ENCODE measurements at places on chromosomes 7 and 10.

- DNase-seq, result no peak
These were observed 25.8 kb downstream of the SCIN start for GRCh38 chr7:12596225-12596790.

DNA sequence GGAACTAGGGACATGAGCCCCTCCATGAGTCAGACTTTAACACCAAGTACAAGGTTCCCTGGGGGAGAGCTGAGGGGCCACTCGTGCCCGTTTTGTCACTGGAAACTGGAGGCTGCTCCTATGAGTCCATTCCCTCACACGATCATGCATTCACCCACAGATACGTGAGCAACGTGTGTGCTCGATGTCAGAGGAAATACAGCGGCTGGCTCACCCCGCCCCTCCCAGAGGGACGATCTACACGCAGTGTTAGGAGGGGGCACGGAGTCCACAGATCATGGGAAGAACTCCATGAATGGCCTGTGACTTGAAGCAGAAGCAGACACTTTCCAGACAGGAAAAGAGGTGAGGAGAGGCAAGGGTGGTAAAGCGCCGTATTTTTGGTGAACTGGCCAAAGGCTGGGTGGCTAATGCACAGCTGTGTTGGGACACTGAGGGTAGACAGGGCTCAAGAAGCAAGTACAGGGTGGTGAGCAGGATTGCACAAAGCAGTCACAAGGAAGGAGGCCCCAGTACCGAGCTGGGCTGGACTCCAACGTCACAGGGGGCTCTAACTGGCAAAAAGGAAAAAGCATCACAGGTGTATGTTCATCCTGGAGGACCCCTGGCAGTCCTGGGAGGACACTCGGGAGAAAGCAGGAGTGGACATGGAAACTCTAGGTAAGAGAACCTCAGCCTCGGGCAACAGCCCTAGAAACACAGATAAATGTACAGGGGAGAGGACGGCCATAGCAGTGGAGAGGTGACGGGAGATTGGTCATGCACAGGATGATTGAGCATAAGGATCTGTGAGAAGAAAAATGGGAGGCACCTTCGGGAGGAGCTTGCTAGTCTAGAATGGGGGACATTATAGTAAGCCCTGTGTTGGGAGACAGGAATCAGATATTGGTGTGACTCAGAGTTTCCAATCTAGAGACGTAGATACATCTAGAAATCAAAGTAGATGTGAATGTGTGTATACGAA lies 41.2 kb downstream of the TNS3 start:
- no peak for DNase-seq

DNA sequence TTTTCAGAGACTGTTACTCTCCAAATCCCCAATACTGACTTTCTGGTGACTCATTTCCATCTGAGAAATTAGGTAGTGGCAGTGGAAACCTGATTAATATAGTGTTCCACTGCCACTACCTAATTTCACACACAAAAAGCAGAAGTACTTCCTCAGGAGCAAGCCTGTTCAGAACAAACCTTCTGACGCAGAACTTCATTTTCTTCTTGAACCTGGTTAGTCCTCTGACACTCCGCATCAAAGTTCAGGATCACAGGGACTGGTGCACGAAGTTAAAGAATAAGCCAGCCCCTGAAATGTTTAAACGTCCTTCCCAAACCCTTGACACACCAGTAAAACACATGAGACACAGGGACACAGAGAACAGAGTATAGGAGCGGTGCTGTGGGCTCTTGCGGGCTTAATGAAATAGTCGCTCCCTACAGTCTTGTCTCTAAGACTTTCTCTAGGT lies 4.4 kb downstream of the WDR91 start:
- no peak for DNase-seq

DNA sequence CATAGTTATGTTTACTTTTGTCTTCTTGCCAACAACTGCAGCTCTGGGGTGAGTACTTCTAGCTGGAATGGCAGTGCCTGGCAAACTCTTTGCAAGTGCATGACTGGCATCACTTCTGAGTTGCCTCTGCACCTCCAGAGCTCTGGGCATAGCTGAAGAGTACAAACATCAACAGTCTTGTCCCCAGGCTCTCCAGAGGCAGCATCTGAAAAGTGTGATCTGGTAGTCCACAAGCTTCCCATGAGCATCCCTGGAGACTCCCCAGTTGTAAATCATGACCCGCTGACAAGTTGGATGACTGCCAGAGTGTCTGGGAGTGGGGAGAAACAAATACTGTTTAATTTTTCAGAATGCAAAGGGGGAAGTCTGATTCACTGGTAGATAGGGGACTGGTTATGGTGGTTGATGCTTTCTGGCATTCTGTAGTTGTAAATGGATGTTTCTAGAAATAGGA lies 138.9 kb upstream of the CDK13 start:
- DNase-seq, result no peak

- DNase-seq, result no peak
These were observed 129.4 kb downstream of the AASS start for GRCh38 chr7:122014697-122015096.

DNA sequence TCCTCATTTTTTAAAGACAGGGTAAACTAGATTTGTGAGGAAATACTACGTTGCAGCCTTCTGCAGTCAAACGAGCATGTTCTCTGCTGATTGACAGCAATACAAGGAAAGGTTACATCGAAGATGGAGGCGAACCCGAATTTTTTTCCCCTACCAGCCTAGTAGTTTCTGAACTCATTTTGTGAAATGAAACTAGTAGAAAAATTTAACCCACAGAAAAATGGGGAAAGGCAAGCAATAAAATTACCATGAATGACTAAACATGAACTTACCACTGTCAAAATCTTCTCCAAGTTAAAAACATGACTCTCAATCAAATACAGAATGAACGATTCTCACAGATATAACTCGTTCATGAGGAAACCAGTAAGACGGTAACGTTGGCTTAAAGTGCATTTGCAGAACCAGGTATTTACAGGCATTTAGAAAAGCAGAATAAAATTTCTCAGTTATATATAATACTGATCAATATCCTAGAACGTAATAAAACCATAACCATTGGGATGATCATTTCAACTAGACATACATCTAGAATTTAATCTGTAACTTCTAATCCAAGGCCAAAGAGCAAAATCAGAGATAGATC lies 73.9 kb downstream of the CELF2 start:
- no peak for DNase-seq

Data from activated CD4-positive, alpha-beta T cell treated with anti-CD3 and anti-CD28 coated beads for 4 hours (primary cell).